ENCODE measurements at places on chromosomes 3 and 15.
A peak's percentile ranks its signal among the peaks of the same experiment; 100 is the strongest.

- DNase-seq: peak; percentile 30
Measured at GRCh38 chr15:32656091-32656490, 14.6 kb downstream of the SCG5 start.

DNA sequence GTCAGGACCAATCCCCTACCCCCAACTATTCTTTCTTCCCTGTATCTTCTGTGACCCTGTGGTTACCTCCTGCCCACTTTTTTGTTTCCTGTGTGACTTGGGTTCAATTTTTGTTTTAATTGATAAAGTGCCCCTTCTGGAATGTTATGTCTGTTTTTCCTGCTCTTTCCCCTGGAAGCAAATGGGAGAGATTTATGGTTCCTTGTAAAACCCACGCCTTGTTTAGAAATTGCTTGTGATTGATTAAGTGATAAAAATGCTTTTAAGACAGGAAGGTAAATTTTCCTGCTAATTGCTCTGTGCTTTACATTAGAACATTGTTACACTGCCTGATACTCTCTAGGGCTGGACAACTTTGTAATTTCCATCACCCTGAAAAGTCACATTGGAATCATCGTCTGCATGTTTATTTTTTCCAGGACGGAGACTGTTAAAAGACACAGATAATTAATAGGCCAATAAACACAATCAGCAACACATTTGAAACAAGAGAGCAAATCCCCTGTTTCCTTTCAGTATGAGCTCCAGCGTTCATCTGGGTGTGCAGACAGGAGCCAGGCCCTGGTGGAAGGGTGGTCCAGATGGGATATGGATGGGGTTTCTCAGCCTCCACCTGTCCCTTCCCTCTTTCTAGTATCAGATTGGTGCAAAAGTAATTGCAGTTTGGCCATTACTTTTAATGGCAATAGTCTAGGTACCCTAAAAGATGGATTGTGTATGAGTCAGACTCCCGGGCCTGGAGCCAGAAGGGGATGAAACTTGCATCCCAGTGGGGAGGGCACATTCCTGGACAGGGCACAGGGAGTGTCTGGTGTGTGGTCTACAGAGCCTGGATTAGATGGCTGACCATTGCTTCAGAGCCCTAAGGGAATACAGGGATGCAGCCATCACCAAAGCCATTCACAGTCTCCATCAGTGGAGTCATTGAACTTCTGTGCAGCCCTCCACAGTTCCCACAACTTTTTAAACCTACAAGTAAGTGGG, 58.1 kb upstream of the AGBL1 start:
- peak; percentile 27 for DNase-seq

DNA sequence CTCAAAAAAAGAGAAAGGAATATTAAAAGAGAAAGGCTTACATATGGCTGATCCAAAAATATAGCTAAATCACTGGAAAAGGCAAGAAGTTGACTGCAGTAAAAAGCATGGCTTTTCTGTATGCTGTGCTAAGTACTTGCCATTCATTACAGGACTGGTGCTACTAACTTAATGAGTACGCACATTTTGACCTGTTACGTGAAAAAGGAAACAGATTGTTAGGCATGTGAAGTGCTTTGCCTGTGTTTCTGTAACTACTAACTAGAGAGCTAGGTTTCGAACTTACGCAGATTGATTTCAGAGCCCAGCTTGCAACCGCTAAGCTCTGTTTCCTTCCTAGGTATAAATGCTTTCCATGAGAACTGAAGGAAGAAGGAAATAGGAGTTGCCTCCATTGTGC, 2.8 kb downstream of the TRNT1 start:
- DNase-seq: no peak

DNA sequence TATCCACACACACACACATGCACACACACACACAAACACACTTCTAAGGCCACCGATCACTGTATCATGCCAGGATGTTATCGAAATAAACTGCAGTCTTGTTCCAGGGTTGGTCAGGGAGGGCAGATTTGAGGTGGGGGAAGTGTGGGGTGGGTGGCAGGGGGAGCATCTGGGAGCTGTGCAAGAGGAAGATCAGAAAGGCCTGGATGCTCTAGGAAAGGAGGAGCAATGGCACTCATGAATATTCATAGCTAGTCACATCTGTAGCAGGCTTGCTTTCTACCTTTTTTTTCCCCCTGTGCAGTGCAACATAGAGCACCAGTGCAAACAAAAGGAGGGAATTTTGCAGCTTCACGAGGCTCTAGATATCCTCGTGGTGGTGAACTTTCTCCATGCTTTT, 84.9 kb downstream of the MEIS2 start:
- DNase-seq: no peak

GRCh38 chr3:107206141-107206540, 171.1 kb upstream of the CCDC54 start:
- DNase-seq: peak; percentile 84

DNA sequence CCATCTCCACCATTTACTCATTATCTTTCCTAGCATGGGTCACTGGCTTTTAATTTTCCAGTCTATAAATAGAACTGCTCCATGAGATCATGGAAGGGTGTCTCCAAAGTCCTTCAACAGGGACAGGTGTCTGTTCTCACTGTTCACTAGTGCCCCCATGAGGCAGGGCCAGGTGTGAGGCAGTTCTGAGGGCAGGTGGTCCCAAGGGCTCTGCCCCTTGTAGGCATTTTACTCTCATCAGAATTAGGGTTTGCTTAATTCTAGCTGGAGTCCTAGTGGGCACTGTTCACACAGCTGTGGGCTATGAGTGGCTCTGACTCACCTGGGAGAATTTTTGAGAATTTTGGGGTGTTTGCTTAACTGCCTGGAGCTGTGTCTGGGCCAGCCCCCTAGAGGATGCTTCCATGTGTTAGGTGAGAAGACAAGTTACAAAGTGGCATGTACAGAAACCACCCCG, 248.0 kb upstream of the LYSMD4 start:
- DNase-seq: peak; percentile 20

DNA sequence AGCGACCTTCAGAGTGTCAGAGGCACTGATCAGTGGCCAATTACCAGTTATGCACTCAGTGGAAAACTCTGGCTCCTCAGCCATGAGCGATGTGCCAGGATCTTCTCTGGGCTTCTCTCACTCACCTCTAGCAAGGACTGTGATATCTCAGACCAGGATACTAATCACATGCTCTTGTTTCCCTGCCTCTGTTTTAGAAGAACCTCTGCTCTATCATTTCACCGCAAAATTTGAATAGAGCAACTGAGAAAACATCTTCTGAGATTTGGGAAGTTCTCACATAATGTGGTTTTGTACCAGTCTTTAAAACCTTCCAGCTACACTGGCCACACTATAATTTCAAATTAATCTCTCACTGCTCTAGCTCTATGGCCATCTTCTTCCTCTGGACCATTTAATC, 325.8 kb upstream of the FRG2C start:
- DNase-seq: no peak

DNA sequence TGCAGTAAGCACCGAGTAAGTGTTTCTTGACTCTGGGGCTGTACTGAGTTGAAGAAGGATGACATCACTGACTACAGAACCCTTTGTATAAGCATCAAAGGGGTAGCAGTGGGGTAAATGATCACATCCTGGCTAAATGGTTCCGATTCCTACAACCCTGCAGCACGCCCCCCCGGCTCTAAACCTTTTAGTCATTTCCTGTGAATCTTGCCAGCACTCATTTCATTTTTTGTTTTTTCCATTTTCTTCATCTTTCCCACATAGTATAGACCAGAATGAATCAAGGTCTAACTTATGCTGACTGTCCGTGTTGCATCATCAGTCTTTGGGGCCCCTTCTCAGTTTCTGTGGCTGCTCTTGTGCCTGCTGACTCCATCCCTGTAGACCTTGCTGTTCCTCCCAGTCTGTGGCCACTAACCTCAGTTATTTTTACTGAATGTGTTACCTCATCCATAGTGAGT, 383.1 kb upstream of the TPRG1 start:
- peak; percentile 97 for DNase-seq

DNA sequence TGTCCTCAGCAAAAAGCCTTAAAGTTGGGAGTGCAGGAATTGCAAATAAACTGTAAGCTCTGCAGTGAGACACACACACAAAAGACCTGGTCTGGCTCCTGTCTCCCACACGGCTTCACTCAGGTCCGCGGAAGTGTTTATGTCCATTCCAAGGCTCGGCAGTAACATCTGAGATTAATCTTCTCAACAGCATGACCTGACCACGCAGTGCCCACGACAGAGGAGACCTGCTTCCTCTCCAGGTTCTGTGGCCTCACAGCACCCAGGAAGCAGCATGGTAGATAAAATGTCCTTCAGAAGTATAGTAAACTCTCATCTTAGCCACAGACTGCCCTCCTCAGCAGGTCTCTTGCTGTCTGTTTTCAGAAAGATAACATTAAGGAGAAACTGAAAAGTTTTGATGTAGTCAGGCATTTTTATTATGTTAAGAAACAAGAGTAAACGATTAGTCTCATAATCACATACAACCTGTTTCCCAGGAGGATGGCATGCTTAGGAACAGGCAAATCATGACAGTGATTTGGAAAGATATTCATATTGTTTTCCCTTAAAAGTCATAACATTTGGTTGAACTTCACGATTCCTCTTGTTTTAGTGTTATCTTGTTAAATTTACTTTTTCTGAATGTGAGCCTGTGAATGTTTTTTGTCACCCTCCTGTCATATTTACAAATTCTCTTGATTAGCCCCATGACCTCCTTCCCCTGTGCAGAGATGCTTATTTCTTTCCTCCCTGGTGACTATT, 34.6 kb downstream of the CD200R1L start:
- DNase-seq: no peak

DNA sequence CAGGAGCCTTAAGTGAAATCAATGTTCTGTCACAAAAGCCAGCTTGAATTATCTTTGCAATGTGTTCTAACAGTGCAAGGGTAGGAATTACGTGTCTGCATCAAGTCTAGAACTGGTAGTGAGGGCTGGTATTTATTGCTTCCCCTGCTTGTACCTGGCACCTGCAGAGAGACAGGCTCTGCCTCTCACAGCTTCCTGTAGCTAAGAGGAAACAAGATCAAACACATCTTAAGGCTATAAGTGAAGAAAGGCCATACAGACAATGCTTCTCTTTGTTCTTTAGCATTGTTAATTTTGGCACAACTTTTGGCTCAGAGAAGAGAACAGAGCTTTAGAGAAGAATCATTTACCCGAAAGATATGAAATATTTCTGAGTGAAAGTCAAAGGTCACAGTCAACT, 479.9 kb downstream of the GRM7 start:
- no peak for DNase-seq

GRCh38 chr3:123374016-123374415, 74.9 kb downstream of the ADCY5 start:
- no peak for DNase-seq

- DNase-seq: no peak
Measured at GRCh38 chr15:87850916-87851315, 405.6 kb downstream of the NTRK3 start.

GRCh38 chr15:32802286-32802936, 84.6 kb downstream of the GREM1 start:
- peak; percentile 92 for DNase-seq

- peak; percentile 97 for DNase-seq
Measured at GRCh38 chr3:45092132-45093031, 53.8 kb downstream of the CDCP1 start.

DNA sequence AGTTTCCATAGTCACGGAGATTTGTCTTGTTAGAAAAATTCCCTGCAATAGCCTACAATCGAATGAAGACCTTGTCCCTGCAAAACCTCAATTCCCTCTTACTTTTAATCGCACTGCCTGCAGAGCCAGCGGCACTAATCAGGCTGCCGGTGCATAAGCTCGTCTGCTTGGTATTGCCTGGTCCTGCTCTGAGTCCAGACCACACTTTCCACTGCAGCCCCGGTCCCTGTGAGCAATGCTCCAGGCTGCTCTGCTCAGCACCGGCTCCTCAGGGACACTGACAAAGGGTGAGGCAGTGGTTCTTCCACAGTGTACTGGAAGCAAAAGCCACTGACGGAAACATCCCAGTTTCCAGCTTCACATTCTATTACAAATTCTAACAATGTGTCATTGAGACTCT, 164.3 kb downstream of the OCA2 start:
- DNase-seq: no peak

DNA sequence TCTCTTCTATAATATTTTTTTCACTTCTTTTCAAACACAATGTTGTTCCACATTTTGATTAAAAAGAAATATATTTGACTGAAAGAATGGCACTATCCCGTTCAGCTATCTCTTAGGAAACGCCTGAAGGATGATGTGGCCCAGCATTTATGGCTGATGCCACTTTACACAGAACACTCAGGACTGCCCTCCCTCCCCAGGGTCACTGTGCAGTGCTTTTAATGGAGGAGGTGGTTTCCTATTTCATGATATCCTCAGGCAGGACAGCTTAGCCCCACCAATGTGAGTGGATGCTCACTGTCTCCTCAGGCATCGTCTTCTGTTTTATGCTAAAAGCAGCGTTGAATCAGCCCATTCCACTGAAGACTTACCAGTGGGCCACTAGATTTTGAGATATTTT, 135.9 kb downstream of the KCNAB1 start:
- no peak for DNase-seq

- no peak for DNase-seq
Measured at GRCh38 chr3:71896751-71897150, 111.8 kb upstream of the PROK2 start.

- DNase-seq: no peak
Measured at GRCh38 chr15:93524432-93524831, 435.4 kb upstream of the RGMA start.

- DNase-seq: no peak
Measured at GRCh38 chr3:109687626-109688025, 350.3 kb upstream of the DPPA4 start.

GRCh38 chr3:62134061-62134496, 239.3 kb downstream of the FEZF2 start:
- DNase-seq: peak; percentile 5

DNA sequence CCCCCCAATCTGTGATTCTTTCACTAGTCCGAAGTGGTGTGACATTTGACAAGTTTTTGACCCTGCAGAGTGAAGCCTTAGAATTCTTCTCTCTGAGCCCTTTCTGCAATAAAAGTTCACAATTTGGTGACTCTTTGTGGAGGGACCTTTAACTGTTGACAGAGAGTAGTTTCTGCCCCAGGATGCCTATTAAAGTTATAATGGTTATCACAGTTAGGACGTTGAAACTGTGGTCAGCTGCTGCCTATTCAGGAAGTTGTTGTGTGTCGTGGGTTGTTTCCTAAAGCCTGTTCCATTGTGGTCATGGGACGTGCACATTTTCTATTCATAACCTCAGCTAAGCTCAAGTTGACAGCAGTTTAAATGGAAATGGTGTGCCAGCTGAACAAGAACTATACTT, 274.5 kb downstream of the NEK10 start:
- no peak for DNase-seq

DNA sequence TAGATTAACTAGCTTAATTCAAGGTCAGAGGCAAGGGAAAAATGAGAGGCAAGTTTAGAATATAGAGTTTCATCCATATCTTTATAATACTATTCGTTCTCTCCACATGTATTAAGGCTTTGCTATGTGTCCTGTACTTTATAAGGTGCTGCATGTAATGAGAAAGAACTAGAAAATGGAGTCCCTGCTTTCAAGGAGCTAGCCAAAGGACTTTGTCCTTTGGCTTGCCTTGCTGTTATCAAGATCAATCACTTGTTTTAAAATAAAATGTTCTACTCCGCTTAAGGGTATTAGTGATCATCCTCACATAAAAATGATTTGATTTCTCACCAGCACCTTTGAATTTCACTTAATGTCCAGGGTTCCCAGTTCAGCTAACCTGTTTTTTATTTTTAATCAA, 470.9 kb downstream of the WDR72 start:
- no peak for DNase-seq

- DNase-seq: no peak
Measured at GRCh38 chr3:150357923-150358607, 50.0 kb upstream of the TSC22D2 start.

Data from ELR (cell line).